ENCODE measurements at places on chromosomes 12 and 14.
A peak's percentile ranks its signal among the peaks of the same experiment; 100 is the strongest.

DNA sequence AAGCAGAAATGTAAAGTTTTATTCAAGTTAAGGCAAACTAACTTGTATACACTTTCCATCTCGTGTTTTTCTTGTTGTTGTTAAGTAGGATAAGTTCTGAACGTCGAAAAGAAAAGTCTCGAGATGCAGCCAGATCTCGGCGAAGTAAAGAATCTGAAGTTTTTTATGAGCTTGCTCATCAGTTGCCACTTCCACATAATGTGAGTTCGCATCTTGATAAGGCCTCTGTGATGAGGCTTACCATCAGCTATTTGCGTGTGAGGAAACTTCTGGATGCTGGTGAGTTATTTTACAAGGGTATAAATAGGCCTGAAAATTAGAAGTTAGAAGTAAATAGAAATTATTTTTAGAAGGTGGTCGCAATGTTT is 25.0 kb downstream of the HIF1A start:
- DNase-seq, result no peak

- no peak for DNase-seq
These were observed 29.3 kb downstream of the DIO3 start for GRCh38 chr14:101590616-101591015.

DNA sequence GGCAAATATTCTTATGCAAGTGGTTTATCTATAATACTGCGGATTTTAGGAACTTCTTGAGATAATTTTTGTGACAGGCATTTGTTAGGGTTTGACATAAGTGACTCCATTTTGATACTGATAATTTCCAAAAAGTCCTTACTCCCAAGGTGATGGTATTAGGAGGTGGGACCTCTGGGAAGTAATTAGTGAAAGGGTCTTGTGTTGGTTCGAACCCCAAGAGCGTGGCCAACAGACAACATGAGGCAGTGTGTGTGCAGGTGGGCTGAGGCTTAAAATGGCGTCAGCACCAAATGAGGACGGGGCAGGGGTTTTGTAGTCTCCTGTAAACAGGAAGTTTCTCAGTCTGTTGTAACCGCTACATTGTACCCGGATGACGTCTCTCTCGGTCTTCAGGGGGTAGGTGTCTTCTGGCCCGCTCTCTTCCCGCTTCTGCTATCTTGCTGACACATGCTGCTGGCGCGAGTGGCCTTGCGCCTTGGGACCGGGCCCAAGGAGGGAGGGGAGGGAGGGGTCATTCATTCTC is 1.7 kb upstream of the C12orf43 start:
- DNase-seq, result no peak

GRCh38 chr12:126982707-126983106 is 1284.3 kb upstream of the TMEM132C start:
- DNase-seq, result no peak

DNA sequence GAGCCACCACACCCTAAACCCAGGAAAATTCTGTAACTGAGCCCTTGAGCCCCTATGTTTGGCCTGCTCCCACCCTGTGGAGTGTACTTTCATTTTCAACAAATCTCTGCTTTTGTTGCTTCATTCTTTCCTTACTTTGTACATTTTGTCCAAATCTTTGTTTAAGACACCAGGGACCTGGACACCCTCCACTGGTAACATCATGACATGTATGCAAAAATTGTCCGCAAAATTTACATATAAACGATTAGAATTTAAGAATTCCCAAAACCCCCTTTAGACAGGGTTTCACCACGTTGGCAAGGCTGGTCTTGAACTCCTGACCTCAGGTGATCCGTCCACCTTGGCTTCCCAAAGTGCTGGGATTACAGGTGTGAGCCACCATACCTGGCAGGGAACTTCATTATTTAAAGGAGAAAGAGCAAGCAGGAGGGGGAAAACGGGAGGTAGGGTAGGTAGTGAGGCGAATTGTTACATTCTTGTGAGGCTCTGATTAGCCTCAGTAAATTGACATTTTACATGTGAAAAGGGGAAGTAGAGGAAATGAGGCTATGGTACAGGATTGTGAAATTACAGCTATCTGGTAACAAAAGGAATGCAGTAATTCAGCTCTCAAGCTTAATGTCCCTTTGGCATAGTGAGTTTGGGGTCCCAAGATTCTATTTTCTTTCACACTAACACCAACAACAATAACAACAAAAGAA is 27.6 kb downstream of the TUBA1A start:
- no peak for DNase-seq

DNA sequence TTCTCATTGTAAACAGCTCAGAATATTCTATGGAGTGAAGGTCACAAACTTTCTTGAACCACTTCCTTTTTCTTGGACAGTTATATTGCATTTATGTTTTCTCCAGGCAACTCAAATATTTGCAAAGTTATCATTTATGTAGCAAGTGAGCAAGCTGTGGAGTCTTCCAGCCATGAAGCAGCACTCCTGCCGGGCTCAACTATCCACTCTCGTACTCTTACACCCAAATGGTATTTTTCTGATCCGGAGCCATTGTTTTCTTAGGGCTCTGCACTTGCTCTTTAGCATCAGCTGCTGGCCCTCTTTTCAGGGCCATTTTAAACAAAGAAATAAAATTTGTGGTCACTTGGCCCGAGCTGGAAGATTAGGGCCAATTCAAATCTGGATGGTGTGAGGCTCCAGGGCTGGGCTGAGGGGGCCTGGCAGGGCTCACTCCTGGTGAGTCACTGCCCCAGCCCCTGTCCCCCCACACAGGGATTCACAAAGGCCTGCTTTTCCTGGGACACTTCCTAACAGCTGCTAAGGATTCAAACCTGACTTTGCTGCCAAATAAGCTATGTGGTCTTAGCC is 19.7 kb downstream of the SYNE3 start:
- no peak for DNase-seq

DNA sequence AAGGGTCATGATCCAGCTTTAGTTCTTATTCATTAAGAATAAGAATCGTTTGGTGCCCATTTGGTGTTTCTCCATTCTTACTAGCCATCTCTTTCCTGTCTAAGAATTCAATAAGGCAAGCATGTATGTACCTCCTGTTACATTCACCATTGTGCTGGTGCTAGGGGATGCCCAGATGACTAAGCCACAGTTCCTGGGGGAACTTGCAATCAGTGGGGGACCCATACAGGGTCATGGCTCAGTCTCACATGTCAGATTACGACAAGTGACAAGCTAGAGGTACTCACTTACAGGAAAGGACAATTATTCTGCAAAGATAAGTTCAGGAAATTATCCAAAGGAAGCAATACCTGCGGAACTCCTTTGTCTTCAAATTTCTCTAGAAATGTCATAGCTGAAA is 125.4 kb downstream of the STXBP6 start:
- no peak for DNase-seq

DNA sequence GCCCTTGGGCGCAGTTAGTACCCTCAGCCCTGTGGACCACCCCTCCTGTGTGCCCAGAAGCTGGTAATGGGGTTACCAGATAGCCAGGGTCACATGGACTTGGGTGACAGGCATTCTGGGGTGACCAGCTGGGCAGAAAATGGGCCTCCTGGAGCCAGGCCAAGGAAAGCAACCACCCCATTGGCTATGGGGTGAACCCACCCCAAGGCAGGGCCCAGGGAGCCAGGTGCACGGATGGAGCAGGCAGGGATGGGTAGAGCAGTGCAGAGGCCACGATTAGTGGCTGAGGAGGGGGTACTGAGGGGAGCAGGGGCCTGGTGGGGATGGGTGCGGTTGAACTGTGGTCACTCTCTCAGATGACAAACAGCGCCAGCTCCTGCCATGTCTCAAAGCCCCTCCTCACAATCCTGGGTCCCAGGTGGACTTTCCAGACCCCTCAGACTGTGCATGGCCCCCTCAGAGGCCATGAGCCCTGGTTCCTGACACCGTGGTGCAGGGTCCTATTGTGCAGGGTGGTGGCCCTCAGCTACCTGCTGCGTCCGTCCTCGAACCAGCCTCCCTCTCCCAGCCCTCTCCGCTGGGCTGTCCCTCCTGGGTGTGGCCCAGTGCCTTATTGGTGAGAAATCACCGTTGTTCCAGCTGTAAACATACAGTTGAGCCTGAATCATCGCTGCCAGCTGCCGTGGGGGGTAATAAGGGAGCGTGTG is 23.4 kb upstream of the BEGAIN start:
- DNase-seq, result no peak

DNA sequence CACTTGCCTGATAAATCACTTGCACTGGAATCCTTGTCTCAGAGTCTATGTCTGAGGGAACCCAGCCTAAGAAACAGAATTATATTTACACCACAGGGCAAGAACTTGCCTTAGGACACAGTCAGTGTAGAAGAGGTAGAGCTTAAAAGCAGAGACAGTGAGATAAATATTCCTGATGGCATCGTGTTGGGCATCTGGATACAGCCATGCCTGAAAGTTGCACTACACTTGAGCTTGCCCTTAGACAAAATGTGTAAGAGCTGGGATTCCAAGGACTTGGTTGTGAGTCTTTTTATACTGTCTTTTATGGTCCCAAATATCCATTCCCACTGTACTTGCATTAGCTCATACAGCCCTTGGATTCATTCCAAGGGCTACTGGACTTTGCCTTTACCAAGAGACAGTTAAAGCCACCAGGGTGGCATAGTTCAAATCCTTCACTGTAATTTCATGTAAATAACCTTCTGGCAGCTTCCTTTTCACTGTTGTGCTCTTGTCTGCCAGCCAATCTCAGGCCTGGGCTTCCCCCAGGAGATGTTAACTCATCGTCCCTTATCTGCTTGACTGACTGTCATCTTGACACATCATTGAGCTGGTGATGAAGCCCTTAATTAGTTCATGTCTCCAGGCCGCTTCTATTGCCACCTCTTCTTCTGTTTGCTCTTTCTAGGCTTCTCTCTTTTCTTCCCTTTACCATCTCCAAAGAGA is 577.9 kb upstream of the TBX3 start:
- DNase-seq, result no peak

GRCh38 chr14:102982852-102983470 is 60.5 kb downstream of the AMN start:
- no peak for DNase-seq

- no peak for DNase-seq
These were observed 5.9 kb downstream of the ZFYVE21 start for GRCh38 chr14:103721334-103722120.

DNA sequence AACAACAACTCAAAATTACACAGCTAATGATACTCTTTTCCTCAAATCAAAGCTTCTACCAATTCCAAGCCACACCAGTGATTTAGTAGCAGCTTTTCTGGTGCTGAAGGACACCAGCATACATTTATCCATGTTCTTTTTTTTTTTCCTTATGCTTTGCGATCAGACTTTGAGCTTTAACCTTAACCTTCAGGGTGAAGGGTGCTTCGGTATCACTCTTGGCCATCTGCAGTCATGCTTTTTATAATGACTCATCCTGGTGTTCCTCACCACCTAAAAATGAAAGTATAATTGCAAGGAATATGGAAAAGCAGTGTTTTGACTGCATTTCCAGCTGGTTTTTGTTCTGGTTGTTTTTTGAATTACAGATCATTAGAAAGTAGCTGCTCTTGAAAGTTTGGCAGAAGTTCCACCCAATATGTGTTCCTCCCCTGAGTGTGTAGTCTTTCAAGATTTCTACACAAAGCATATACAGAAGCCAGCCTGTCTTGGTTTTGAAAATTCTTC is 1.3 kb upstream of the SLC41A2 start:
- DNase-seq, result no peak

DNA sequence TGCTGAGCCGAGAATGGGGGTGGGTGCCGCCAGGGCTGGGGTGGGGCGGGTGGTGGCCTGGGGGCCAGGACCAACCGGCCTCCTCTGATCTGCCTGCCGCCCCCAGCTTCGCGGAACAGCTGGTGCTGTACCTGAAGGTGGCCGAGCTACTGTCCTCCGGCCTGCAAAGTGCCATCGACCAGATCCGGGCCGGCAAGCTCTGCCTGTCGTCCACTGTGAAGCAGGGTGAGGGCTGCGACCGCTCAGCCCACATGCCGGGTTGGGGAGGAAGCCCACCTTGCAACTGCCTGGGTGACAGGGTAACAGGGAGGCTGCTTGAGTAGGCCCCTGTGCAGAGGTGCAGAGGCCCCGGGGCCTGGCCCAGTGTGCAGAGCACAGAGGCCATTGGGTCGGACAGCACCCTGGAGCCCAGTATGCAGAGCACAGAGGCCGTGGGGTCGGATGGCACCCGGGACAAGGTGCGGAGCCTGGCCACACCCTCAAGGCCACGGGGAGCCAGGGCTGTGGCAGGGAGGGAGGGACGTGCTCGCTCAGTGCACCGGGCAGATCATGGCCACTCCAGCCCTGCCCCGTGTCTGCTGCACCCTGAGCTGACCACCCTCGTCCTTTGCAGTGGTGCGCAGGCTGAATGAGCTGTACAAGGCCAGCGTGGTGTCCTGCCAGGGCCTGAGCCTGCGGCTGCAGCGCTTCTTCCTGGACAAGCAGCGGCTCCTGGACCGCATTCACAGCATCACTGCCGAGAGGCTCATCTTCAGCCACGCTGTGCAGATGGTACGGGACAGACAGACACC is 9.5 kb upstream of the PUS1 start:
- DNase-seq, result no peak

GRCh38 chr12:106975993-106976658 is 10.8 kb downstream of the MTERF2 start:
- no peak for DNase-seq

GRCh38 chr12:85457016-85457415 is 177.0 kb downstream of the ALX1 start:
- no peak for DNase-seq

DNA sequence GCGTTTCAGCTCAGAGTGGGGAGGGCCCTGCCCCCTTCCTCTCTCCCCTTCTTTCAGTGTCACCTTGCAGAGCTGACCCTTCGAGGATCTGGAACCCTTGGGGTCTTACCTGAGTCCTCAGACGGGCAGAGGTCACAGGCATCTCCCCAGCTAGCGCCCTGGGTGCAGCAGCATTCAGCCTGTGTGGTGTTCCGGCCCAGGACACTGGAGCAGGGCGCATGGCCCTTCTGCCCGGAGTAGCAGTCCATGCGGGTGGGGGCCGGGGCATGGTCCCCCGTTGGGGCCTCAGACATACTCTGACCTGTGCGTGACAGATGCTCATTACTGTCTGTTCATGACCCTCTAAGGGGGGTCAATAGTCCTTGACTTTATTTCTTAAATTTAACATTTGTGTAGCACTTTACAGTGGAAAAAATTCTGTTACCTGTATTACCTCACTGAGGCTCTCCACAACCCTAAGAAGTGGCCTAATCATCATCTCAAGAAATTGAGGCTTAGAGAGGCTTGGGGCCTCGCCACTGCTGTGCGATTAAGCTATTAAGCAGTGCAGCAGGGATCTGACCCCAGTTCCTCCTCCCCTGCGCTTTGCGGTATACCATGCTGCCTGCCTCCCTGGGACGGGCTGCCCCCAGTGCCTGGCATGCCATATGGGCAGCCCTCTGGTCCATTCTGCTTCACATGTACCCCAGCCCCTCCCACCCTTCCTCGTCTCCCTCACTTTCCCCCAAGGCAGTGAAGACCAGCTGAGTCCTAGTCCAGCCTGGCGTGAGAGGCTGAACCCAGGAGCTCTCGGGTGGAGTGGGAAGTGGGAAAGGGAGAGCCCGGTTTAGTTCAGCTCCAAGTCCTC is 11.5 kb downstream of the ISCA2 start:
- no peak for DNase-seq

GRCh38 chr14:61837336-61838229 is 75.4 kb downstream of the SNAPC1 start:
- DNase-seq, result peak; percentile 47

- DNase-seq, result no peak
These were observed 29.1 kb upstream of the APOF start for GRCh38 chr12:56391721-56392120.
